ENCODE measurements at places on chromosomes 3 and 15. TPM values are rescaled to one million over a fixed set of nuclear protein-coding genes. Genes with fewer than 3 reads are reported as not detected.

- DNase-seq: no peak
These were observed 138.3 kb upstream of the ROBO1 start for GRCh38 chr3:79906106-79906505.

GRCh38 chr15:66130496-66131034 lies 123.0 kb downstream of the MEGF11 start:
- DNase-seq: no peak

DNA sequence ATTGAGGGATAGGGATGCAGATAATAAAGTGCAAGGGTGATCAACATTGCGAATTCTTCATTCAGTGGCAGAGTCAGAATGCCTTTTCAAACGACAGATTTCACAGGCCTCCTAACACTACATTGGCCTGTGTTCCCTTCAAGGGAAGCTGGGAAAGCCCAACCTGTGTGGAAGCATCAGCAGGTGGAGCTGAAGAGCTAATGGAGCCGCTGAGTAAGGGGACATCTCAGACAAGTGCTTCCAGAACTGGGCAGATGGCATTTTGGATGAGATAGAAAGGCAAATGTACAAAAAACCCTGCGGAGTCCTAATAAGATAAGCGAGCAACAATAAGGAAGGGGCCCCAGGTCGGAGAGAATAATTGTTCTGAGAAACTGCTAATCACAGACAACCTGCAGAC lies 8.5 kb upstream of the SLC24A5 start:
- DNase-seq: no peak

GRCh38 chr3:23496165-23496564 lies 293.0 kb downstream of the UBE2E2 start:
- no peak for DNase-seq

Gene KPNA1
- 44.5 TPM for total RNA-seq

Gene STAC
- 6.5 TPM for total RNA-seq

GRCh38 chr3:29871087-29871486 lies 590.2 kb downstream of the RBMS3 start:
- no peak for DNase-seq

Gene DNASE1L3
- total RNA-seq: not detected

- DNase-seq: no peak
These were observed 214.9 kb downstream of the TCF12 start for GRCh38 chr15:57133127-57133968.

Gene POC1A
- 1.8 TPM for total RNA-seq

GRCh38 chr15:50933341-50933740 lies 24.9 kb downstream of the AP4E1 start:
- DNase-seq: no peak

Gene MAP6D1
- total RNA-seq: 0.59 TPM

Gene SLC2A2
- total RNA-seq: not detected

DNA sequence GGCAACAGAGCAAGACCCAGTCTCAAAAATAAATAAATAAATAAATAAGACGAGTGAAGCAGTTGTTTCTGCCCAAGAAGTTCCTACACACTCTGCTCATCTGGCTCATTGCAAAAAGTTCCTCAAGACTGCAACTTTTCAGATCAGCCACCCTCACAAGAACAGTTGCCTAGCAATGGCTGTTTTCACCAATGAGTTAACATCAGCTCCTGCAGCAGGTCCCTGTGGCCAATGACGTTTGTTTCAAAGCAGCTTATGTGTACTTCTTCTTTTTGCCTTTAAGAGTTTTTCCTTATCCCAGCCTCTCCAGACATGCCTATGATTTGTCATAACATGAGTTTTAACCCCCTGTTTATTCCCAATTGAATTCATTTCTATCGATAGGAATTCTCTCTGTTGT lies 118.4 kb upstream of the SPRED1 start:
- DNase-seq: no peak

GRCh38 chr3:124920718-124921117 lies 13.8 kb downstream of the MUC13 start:
- no peak for DNase-seq

DNA sequence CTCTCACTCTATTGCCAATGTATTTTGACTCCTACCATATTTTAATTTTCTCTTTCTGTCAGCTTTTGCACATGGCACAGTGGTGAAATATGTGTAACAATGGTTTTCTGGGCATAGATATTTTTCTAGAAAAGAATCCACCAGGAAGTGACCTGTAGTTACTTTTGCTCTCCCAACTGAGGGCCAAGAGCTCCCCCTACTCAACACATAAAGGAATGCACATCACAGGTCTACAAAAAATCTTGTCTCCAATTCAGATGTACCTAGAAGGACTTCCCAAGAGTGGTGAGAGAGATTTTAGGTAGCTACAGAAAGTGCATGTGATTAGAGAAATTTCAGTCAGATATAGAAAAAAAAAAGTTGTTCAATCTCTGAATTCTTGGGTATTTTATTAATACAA lies 15.6 kb downstream of the CPA3 start:
- no peak for DNase-seq

- no peak for DNase-seq
These were observed 163.8 kb downstream of the EBLN2 start for GRCh38 chr3:73225146-73225855.

Gene ZNF860
- 0.59 TPM for total RNA-seq

DNA sequence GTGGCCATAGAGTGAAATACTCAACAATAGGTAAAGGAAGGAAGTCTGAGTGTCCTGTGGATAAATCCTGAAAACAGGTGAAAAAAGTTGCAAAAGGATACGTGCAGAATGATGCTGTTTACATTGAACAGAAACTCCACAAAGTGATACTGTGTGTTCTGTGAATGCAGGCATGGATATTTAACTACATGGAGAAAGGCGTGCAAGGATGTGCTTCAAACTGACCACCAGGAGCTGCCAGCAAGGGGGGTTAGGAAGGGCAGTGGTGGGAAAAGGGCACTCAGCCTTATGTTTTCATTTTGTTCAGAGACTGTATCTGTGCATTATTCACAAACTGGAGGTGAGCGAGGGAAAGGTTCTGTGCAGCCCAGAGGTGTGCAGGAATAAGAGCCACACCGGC lies 47.4 kb downstream of the DNAJB8 start:
- DNase-seq: no peak

DNA sequence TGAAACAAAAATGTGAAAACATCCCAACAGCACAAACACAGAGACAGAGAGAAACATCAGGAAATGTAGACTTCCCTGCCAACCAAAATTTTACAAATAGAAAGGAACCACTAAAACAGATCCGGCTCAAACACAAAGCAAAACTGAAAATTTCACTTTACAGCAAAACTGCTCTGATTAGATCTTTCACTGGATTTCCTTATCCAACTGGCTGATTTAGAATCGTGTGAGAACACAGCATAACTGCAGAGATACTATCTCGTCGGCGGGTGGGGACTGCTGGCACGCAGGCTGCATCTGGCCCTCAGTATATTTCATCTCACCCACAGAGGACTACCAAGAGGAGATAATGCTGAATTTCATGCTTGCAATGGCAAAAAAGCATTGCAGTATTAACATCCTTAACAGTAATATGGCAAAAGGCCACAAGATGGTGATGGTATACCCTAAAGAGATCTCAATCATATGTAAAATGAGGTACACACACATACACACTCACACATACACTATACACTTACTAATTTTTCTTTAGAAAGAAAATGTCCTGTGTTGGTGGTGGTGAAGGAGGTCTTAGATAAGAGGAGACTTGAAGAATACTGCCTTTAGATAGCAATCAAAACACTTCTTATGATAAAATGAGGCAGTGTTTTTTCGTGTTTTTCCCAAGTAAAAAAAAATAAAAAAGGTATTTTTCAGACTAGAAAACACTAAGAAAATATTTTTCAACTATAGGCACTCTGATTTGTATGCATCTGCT lies 10.6 kb upstream of the LEO1 start:
- peak; percentile 73 for DNase-seq

DNA sequence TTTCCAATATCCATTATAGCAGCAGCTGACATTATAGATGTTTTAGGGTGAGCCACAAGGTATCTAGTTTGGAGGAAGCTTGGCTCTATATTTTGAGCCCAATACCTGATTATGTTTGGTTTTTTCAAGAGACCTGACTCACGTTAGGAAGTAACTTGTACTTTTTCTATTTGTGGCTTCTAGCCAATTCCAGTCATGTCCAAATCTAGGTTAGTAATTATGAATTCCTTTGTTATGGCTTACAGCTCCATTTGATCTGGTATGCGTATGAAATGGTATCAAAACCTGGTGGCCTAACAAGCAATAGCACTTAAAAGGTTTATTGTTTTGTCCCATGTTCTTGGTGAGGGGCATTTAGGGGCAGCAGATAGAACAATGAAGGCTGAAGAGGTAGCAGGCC lies 115.9 kb downstream of the TOP2B start:
- no peak for DNase-seq

- DNase-seq: no peak
These were observed 292.7 kb upstream of the PROK2 start for GRCh38 chr3:72077473-72078259.

GRCh38 chr3:169475978-169476698 lies 187.4 kb downstream of the MECOM start:
- no peak for DNase-seq

- no peak for DNase-seq
These were observed 46.5 kb downstream of the KLHL25 start for GRCh38 chr15:85748176-85748575.

- no peak for DNase-seq
These were observed 79.4 kb downstream of the CORO2B start for GRCh38 chr15:68658151-68658550.

Gene C3orf20
- total RNA-seq: under 0.01 TPM

Gene RARRES1
- total RNA-seq: 19.5 TPM

Gene OIP5
- total RNA-seq: 0.88 TPM
